Pancreas (tissue), 10 donors: ENCODE measurements at places on chromosomes 2 and 18. TPM values are rescaled to one million over a fixed set of nuclear protein-coding genes. Genes with fewer than 3 reads are reported as not detected.

DNA sequence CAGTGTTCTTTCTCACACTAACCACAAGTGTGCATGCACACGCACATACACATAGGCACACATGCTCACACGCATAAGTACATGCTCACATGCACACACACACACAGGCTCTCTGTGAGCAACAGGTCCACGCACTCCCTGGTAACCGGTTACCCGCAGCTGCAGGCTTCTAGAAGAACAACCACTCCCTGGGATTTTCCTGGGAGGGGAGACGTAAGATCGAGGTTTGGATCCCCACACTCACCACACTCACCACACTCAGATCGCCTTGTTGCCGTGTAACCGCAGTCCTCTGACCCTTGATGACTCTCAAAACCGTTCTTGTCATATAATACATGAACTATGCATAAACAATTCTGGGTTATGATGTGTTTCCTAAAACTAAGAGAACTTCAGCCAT is 42.2 kb downstream of the TTC32 start:
- no peak for DNase-seq

DNA sequence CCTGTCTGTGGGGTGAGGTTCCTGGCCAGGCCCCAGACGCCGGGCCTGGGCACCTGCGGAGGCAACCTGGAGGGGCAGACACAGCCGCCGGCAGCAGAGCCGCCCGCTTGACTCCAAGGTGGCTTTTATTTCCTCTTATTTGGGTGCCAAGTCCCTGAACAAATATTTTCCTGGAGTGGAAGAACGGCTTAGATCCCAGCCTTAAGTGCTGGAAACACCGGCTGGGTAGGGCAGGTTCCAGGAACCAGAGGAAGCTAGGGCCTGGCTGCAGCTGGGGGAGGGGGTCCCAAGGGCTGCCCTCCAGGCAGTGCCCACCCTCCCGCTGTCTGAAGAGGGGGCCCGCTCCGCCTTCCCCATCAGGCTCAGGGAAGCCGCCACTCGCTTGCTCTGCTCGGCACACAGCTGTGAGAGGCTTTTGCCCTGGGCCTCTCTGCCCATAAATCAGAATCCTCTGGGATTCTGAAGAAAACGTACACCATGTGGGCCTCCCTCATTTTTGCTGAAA is 28.2 kb downstream of the SDC1 start:
- peak; percentile 53 for DNase-seq

DNA sequence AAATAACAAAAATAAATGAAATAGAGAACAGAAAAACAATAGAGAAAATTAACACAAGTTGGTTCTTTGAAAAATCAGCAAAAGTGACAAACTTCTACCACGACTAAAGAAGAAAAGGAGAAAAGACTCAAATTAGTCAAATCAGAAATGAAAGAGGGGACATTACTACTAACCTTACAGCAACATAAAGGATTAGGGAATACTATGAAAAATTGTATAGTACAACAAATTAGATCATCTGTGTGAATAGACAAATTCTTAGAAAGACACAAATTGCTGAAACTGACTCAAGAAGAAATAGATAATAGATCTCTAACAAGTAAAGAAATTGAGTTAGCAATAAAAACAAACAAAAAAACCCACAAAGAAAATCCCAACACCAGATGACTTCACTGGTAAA is 48.5 kb upstream of the PGAP1 start:
- no peak for DNase-seq

SIX2 gene
- total RNA-seq = 3.2 TPM

DNA sequence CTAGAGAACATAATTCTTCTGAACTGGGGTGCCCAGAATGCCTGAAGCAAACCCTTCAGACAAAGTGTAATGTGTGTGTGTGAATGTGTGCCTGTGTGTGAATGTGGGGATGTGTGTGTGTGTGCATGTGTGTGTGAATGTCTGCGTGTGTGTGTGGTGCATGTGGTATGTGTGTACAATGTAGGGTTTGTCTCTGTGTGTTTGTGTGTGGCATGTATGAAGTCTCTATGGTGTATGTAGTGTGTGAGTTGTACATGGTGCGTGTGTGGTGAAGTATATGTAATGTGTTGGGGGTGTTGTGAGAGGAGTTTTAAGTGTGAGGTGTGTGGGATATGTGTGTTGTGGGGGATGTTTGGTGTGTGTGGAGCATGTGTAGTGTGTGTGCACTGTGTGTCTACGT is 129.3 kb upstream of the SOX11 start:
- DNase-seq = no peak

G6PC2 gene
- 2.2 TPM for total RNA-seq

DNA sequence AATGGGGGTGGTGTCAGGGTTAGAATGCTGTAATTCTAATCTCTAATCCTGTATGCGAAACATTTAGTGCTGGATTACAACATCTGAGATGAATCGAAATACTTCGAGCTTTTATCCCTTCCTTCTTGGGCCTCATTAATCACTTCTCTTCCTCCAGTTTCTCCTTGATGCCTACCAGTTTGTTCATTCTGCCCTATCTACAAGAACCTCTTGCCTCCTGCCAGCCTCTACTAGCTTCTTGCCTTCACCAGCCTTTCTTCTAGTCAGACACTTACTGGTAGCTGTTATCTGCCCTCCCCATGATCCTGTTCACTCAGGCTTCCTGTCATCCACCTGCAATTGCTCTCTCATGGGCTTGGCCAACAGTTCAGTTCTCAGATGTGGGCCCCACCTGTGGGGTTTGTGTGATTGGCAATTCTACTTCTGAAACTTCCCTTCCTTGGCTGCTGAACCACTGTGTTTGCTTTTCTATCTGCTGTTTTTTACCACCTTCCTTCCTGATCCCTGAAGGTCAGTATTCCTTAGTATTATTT is 15.4 kb upstream of the FARP2 start:
- DNase-seq = no peak

DNA sequence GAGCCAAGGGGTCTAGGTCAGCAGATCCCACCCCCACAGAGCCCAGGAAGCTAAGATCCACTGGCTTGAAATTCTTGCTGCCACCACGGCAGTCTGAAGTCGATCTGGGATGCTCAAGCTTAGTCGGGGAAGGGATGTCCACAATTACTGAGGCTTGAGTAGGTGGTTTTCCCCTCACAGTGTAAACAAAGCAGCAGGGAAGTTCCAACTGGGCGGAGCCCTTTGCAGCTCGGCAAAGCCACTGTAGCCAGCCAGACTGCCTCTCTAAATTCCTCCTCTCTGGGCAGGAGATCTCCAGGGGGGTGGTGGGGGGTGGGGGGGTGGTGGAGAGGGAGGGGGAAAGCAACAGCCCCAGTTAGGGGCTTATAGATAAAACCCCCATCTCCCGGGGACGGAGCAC is 419.5 kb downstream of the NUP35 start:
- no peak for DNase-seq

DNA sequence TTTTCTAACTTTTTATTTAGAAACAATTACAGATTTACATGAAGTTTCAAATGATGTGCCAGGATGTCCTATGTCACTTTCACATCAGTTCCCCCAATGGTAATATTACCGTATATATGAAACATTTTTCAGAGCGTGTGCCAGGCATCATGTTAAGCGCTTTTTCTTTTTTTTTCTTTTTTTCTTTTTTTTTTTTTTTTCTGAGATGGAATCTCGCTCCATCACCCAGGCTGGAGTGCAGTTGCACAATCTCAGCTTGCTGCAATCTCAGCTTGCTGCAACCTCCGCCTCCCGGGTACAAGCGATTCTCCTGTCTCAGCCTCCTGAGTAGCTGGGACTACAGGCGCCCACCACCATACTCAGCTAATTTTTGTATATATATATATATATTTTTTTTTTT is 5.6 kb upstream of the PPP4R1 start:
- no peak for DNase-seq

DNA sequence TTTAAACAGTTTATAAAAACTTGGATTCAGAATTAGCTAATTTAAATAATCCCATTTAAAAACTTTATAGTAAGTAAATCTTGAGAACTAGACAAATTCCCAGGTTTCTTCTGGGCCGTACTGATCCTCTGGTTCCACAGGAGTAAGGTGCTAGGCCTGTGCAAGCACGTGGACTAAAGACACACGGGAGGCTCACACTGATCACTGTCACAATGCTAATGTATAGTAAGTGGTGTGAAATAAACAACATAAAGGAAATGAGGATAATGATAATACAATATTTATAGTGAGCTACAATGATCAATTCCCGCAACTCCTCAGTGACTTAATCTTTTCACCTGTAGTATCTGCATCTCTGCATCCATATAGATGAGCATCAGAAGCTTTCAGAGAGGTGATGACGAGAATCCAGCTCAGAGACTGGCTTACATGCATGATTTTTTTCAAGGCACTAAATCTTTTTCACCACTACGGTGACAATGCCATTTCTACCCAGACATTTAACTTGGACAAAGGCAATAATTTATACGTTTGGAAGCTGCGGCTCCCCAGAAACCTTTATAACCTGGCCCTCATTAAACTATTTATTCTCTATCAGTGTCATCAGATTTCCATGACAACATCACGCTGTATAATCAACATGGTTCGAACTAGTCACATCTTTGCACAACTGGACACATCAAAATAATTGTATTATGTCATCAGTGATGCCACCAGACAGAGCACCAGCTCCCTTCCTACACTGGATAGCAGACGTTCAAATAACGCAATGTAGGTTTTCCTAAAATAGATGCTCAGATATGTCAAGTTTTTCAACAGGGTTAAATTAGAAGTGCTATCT is 196.2 kb downstream of the ZNF385B start:
- DNase-seq = no peak

DNA sequence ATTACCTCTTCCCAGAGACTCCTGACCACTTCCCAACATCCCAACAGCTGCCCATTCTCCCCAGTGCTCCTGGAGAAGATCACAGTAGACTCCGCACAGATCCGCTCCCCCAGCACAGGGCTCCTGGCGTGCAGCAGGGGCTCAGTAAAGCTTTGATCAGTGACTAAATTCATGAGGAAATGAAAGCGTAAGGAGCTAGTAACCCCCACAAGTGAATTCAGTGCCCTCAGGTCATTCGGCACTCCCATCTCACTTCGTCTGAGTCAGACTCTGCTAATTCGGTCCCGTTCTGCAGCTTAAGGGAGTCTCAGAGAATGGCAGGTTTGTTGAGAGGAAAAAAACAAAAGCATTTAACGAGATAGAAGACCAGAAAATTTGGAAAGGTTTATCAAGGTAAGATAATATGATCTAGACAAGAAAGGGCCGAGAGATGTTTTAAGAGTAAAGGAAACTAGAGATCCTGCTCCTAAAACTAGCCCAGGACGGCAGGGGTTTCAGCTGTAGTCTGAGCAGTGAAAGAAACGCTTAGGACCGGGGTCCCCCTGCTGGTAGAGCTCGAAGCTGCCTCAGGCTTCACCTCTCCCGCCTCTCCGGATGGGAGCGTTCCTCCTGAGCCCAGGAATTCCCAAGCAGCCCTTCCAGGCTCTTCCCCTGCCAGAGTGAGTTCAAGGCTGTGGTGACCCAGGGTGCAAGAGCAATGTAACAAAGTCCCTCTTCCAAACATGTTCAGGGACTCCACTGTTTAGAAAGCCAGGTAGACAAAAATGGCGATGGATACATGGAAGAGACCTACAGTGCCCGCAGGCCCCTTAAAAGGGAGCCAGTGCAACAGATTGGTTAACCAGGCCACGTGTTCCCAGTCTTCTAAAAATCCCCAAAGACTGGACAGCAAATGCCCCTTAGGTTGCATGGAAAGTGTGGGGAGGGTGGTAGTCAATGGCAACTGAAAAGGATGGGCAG is 127.3 kb downstream of the DNER start:
- DNase-seq = peak; percentile 84

- no peak for DNase-seq
Observed at GRCh38 chr2:227188292-227188691, 23.9 kb downstream of the COL4A3 start.

- DNase-seq = no peak
Observed at GRCh38 chr2:19228181-19228593, 130.2 kb downstream of the OSR1 start.

SPC25 gene
- 0.28 TPM for total RNA-seq

DNA sequence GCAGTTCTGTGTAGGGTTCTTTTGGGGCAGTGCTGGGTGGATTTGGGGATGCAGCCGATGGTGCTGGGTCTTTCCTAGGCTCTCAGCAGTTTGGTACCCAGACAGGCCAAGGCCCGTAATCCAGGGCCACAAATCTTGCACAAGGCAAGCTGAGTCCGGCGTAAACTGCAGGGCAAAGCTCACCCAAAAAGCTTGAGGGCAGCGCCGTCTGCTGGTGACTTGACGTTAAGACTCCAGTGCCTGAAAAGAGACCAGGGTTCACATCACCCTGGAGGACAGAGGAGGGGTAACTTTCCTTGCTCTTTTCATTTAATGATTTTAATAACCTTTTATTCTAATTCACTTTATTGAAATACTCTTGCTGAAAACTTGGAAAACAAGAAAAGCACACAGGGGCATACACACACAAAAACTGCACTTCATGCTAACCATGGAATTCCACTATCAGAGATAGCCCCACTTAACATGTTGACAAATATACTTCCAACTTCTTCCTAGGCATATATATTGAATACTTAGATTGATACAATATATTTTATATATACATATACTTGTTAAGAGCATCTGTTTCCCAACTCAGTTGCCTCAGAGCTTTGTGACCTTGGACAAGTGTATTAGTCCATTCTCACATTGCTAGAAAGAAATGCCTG is 38.9 kb downstream of the CNGA3 start:
- DNase-seq = peak; percentile 56

DNA sequence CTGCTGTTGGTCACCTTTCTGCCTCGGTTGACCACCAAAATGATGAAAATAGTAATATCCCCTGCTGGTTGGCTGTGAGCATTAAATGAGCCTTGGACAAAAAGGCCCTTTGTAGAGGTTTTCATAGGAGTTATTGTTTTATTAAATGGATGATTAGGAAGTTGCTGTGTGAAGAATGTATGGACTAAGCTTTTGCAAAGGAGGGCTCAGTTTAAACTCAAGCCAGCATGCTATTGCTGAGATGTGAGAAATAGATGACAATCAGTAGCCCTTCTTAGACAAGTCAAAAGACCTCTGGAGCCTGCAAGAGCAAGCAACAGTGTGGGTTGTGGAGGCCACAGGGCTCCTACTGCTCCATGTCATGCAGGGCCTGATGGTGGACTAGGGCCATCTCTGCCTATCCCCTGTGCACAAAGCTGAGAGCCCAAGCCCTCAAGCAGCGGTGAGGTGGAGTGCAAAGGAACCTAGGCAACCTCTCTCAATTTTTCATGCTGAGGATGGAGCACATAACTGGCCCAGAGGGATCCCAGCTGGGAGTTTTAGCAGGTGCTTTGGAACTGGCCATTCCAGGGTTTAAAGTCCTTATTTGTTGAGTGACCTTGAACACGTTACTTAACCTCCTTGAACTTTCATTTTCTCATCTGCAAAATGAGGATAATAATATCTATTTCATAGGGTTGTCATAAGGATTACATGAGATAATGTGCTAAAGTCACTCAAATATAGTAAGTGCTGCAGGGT is 37.1 kb downstream of the FOSL2 start:
- no peak for DNase-seq

HES6 gene
- total RNA-seq = 8.8 TPM
